ENCODE measurements at places on chromosomes 6 and 20.

DNA sequence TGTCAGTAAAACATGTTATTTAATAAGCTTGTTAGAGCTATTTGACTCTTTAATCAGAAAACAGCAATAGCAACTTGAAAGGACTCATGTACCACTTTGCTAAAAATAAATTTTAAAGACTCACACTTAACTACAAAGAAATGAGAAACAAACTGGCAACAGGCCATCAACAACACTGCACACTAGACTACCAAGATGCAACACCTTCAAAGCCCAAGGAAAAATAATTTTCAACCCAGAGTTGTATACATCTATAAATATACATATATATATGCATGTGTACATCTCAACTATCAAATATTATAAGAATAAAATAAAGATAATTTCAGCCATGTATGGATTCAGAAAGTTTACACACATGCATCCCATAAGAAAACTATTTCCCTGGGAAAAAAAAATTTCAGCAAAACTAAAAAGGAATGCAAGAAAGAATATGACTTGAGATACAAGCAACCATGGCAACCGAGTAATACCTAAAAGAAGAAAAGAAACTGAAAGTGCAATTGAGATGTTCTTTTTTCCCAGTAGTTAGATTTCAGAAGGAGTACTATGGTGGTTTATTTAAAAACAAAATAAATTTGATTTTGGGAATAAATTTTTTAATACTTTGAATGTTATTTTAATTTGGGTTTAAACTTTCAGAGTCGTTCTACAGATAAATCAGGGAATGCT lies 303.8 kb downstream of the UBE3D start:
- DNase-seq: no peak

- DNase-seq: no peak
Measured at GRCh38 chr6:106536851-106537250, 92.4 kb downstream of the RTN4IP1 start.

GRCh38 chr6:152112491-152113261 lies 305.2 kb downstream of the ESR1 start:
- DNase-seq: no peak

DNA sequence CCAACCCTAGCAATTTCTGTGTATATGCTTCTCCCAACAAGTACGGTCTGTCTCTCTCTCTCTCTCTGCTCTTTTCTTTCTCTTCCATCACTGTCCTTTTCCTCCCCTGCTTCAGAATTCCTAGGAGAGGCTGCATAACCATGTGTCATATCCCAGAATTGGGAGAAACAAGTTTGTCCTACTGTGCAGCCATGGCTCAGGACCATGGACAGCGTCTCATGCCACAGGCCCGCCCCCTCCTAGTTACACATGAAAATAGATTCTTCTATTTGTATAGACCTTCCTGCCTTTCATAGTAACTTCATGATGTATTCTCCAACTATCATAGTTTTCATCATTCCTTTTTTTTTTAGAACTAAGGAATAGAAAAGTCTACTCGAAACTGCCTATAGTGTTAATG lies 98.0 kb downstream of the FNDC1 start:
- DNase-seq: no peak

DNA sequence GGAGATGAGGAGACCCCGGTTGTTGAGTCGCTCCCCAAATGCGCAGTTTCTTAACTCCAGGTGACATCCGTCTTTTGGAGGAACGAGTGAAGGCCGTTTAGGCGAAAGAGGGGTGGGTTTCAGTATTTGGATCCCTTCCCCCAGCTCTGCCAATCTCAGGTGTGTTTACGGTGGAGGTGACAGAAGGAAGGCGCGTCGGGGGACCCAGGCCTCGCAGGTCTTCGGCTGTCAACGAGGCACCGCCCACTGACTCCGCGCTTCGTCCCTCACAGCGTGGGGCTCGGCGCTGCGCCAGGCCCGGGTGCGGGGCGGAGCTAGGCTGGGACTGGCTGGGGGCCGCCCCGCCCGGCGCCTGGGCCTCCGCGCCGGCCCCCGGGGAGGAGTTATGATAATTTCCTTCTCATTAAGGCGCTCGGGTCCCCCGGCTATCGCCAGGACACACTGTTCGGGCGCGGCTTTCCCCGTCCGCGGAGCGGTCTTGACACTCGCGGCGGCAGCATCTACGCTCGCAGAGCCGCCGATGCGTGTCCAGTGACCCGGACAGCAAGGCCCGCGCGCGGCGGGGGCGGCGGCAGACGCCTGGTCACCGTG lies at the start of gene TFAP2C:
Gene TFAP2C, plus strand, starts transcription at position 434 of the 591 bp plus-strand sequence. CDS start 239 bp downstream, outside the sequence.
- DNase-seq: no peak

- DNase-seq: no peak
Measured at GRCh38 chr20:48155268-48155667, 370.0 kb upstream of the SULF2 start.

DNA sequence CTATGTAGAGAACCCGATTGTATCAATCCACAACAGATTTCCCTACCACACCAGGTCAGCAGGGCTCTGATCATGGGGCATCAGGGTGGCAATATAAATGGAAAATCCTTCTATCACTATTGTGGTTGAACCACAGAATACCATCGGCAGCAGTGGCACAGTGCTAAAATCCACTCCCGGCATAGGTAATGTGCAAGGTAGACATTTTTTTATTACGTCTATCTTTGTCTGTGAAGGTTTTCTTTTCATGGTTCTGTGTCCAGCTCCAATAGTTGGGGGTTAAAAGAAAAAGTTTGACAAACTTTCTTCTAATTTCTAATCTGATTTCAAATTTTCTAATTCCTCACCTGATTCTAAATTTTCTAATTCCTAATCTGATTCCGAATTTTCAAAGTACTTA lies 302.7 kb upstream of the PREP start:
- no peak for DNase-seq

DNA sequence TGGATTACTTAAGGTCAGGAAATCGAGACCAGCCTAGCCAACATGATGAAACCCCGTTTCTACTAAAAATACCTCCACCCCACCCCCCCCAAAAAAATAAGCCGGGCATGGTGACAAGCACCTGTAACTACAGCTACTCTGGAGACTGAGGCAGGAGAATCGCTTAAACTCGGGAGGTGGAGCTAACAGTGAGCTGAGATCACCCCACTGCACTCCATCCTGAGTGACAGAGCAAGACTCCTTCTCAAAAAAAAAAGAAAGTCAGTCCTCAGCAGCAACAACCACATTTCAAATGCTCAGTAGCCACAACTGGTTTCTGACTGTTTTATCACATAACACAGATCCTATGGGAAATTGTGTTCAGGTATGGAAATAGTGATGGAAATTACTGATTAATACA lies 135.3 kb downstream of the HFE start:
- DNase-seq: no peak
